ENCODE measurements at places on chromosomes 6 and 20.

GRCh38 chr6:112560651-112561050 is 213.5 kb downstream of the RFPL4B start:
- no peak overlapping the region for H3K27ac ChIP-seq
- H3K4me1 ChIP-seq, result no peaks in the 10 kb centered on the region
- DNase-seq, result peak; percentile 3
- H3K27me3 ChIP-seq, result no peaks in the 10 kb centered on the region
- no peak overlapping the region for H3K4me3 ChIP-seq
- H3K36me3 ChIP-seq, result no peaks in the 10 kb centered on the region

DNA sequence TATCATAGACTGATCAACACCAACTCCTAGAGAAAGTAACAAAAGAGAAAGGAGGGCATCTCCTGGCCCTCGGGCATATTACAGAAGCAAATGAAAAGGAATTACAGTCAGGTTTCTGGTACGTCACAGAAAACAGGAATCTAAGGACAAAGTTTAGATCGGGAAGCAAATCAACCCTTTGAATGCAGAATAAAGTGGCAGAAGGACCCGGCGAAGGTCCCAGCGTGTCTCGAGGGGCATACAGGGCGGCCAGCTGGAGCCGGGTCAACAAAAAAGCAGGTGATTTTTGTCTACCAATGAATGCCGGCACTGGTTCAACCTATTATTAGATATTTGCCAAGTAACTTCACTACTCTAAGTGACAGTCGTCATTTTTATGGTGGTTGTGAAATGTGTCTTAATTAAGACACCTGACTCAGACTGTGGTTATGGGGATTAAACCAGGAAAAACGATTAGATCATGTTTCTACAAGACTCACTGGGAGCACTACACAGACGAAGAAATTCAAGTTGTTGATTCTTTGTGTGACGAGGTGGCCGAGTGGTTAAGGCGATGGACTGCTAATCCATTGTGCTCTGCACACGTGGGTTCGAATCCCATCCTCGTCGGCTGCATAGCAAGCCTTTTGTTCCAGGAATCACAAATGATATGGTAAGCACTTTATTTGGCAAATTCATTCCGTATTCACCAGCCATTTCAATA is 12.4 kb upstream of the ZSCAN9 start:
- H3K27me3 ChIP-seq, result peaks cover 27% of the 10 kb centered on the region
- DNase-seq, result peak; percentile 74
- peaks cover 5% of the 10 kb centered on the region for H3K4me1 ChIP-seq
- no peaks in the 10 kb centered on the region for H3K36me3 ChIP-seq

DNA sequence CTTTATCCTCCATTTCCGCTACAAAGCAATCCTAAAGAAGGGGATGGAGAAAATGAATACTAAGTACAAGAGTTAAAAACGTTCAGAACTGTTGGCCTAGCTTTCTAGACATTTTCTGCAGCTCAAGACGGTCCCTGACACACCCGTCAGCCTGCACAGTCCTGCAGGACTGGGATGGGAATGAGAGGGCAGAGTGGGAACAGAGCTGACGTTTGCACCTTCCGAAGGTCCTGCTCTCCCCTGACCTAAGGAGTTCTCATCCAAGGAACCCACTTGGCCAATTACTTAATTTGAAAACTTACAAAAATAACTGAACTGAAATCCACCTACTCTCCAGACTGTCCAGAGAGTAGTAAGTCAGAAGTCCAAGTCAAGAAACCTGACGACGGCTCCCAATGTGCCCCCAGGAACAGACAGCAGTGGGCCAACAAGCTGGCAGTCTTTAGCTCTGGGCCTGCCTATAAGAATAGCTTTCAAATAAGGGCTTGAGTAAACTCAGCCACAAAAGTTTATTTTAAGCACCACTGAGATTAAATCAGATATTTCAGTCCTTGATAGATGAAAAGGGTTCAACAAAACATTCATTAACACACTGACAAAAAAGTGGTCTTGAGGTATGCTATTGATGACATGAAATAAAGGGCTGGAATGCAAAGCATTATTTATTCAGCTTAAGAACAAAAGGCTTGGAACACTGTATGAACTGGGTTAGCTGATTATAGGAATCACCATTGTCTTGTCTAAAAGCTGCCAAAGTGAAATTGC is 76.8 kb downstream of the CNKSR3 start:
- H3K36me3 ChIP-seq, result peaks cover 2% of the 10 kb centered on the region
- DNase-seq, result no peak
- H3K4me1 ChIP-seq, result peaks cover 30% of the 10 kb centered on the region
- H3K4me3 ChIP-seq, result no peak overlapping the region
- no peaks in the 10 kb centered on the region for H3K27me3 ChIP-seq

DNA sequence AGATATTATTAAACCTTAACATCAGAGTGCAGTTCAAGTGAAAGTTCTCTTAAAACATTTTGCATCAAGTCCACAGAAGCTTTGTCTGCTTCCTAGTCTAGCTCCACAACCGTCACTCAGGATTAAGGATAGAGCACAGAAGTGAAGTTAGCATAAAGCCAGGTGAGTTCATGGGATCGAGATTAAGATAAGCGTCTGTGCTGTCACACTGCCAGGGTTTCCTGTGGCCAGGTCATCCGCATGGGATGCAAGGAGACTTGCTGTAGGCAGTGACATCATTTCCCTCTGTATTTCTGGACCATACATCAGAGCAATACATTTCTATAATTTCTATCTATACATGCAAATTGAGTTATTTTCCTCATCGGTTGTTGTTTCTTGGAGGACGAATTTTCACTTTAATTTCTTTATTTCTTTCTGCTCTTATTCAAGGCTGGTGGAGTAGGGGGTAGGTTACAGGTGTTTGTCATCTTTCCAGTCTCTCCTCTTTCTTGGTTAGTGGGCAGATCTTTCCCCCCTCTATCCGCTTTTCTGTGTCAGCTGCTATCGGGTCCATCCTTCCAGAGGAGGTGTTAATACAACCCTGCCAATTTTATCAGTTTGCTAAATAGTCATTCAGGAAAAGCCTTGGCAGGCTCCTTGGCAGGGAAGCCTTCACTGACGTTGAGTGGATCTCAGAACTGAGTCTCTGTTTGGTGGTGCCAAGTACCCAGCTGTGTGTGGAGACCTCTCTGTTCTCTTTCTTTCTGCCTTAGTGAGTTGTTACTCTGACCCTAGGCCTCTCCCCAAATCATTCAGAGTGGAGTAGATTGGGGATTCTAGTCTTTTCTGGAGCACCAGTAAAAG is 307.6 kb upstream of the MAP3K7 start:
- no peaks in the 10 kb centered on the region for H3K27me3 ChIP-seq
- DNase-seq, result no peak
- peaks cover 19% of the 10 kb centered on the region for H3K4me1 ChIP-seq
- no peaks in the 10 kb centered on the region for H3K36me3 ChIP-seq

DNA sequence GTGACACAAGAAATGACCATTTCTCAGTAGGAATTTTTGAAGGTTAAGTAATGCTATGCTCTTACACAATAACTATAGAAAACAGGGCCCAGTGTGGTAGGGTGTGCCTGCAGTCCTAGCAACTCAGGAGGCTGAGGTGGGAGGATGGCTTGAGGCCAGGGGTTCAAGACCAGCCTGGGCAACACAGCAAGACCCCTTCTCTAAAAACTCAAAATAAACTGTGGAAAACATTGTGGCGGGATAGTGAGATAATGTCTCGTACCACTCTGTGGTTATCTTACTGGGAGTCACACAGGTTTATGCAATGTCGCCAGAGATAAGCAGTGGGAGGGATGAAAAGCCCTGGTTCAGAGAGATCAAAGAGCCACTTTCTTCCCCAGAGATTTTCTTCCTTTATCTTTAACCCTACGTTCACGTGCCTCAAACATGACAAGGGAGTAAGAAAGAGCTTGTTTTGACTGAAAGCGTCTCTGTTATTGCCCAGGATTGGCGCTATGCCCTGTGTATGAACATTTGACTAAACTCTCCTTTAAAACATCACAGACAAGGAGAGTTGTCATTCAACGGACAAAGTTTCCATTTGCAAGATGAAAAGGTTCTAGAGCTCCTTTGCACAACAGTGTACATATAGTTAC is 13.9 kb downstream of the GCM1 start:
- DNase-seq, result no peak
- no peaks in the 10 kb centered on the region for H3K36me3 ChIP-seq

GRCh38 chr20:51526106-51526470 is 16.4 kb downstream of the NFATC2 start:
- peak overlapping the region; percentile 69 for H3K27ac ChIP-seq
- H3K36me3 ChIP-seq, result peaks cover 11% of the 10 kb centered on the region
- no peak for DNase-seq
- peak overlapping the region; percentile 0 for H3K4me3 ChIP-seq
- H3K4me1 ChIP-seq, result peaks cover 63% of the 10 kb centered on the region

GRCh38 chr6:123925350-123925749 is 121.7 kb downstream of the NKAIN2 start:
- H3K4me1 ChIP-seq, result peaks cover 2% of the 10 kb centered on the region
- H3K4me3 ChIP-seq, result no peak overlapping the region
- no peak overlapping the region for H3K27ac ChIP-seq
- peak; percentile 92 for DNase-seq
- H3K36me3 ChIP-seq, result peaks cover 2% of the 10 kb centered on the region

DNA sequence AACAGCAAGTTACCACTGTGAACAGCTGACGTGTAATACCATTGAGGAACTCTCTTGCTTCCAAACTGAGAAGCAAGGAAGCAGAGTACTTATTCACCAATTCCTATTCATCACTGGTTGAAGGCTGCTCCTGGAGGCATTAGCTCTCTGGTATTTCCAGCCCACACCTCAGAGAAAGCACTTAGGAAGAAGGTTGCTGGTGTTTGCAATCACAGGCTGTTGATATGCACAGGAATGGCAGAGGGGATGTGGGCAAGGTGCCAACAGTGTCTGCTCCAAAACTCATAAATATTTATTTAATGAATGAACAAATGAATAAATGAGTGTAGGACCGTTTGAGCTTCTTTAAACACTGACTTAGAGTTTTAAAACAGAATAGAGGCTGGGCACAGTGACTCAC is 6.9 kb upstream of the RRBP1 start:
- H3K27me3 ChIP-seq, result no peaks in the 10 kb centered on the region
- no peaks in the 10 kb centered on the region for H3K4me1 ChIP-seq
- H3K27ac ChIP-seq, result no peak overlapping the region

DNA sequence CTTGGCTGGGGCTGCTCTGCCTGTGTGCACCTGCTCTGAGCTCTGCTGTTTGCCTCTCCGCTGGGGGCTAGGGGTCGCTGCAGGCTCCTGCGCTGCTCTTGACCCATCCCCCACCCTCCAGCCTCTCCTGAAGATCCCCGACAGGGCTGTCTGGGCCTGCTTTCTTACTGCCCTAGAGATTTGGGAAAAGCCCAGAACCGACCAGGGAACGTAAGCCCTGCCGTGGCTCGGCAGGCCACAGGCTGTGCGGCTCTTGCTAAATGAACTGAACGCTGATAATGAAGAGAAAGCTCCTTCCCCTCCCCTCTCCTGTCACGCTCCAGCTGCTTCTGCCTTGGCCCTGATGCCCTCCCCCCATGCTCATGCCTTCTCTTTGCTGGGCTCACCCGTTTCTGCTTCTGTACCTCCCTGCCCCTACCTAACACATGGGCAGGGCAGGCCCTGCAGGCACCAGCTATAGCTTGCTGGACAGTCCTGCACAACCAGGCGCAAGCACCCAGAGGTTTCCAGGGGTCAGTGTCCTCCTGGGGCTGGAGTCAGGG is 32.0 kb upstream of the PCMTD2 start:
- H3K27ac ChIP-seq, result no peak overlapping the region
- no peaks in the 10 kb centered on the region for H3K4me1 ChIP-seq
- DNase-seq, result no peak
- no peaks in the 10 kb centered on the region for H3K36me3 ChIP-seq
- no peak overlapping the region for H3K4me3 ChIP-seq

- H3K36me3 ChIP-seq, result no peaks in the 10 kb centered on the region
- peaks cover 15% of the 10 kb centered on the region for H3K4me1 ChIP-seq
- H3K27ac ChIP-seq, result no peak overlapping the region
- DNase-seq, result no peak
- H3K27me3 ChIP-seq, result no peaks in the 10 kb centered on the region
Measured at GRCh38 chr20:906703-907270, 9.3 kb downstream of the ANGPT4 start.

DNA sequence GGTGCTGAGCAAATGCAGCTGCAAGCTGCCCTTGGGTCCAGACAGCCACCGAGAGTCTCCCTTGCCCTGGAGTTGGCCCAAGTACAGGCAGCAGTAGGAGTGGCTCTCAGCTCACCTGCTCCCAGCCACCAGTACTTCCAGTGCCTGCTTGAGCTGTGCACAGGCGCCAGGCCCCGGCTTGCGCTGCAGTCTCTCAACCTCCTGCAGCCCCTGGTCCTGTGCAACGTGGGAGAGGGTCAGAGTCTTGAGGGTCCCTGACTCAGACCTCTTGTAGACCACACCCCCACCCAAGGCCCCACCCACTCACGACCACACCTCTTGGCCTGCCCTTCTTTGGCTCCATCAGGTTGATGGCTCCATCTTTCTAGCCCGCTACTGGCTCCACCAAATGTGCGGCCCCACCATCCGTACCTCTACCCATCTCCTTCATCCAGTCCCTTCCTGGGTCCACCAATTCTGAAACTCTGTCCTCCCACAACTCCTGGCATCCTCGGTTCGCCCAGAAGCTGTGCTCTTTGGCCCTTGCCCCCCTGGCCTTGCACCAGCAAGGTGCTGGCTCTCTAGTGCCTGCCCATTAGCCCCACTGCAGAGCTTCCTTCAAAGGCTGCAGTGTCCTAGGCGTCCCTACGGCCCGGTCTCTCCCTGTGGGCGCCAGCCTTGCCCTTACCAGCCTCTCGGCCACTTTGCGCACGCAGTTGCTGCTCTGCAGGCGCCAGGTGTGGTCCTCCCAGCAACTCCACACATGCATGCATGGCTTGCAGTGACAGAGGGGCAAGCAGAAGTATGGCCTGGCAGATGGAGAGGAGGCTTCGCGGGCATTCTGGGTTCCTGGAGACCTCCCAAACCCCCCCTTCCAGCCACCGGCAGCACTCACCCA is 16.5 kb upstream of the SPAG4 start:
- peaks cover 19% of the 10 kb centered on the region for H3K4me1 ChIP-seq
- peaks cover 46% of the 10 kb centered on the region for H3K27me3 ChIP-seq
- no peak overlapping the region for H3K27ac ChIP-seq
- no peak overlapping the region for H3K4me3 ChIP-seq
- no peaks in the 10 kb centered on the region for H3K36me3 ChIP-seq

DNA sequence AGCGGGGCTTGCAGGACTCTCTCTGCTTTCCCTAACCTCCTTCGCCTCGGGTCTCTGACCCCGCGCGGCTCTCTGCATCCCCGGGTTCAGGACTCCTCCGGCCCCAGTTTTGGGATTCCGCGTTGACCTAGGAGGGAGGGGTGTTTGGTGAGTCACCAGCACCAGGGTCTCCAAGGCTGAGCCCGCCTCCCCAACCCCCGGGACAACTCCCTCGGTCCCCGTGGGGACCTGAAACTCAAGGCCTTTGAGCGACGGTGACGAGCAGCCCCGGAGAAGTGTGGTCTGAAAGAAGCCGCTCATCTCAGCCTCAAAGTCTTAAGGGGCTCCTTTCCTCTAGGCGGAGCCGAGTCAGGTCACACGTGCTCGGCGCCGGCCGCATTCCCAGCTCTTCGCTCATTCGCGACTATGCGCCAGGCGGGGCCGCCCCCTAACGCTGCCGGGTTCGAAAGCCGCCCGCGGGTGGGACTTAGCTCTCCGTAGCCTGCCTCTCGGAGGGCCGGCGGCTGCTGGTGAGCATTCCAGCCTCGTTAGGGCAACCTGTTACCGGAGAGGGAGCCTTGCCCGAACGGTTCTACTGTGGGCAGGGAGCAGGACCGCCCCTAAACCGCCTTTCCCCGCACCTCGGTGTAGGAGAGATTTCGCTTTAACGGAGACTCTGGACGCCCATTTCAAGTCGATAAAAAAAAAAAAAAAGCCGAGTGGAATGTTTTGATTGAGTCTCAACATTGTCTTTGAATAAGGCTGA is 3.0 kb upstream of the PRDM13 start:
- peak overlapping the region; percentile 57 for H3K4me3 ChIP-seq
- H3K4me1 ChIP-seq, result peaks cover 15% of the 10 kb centered on the region
- H3K27ac ChIP-seq, result no peak overlapping the region
- no peaks in the 10 kb centered on the region for H3K36me3 ChIP-seq
- DNase-seq, result peak; percentile 61
- peaks cover 66% of the 10 kb centered on the region for H3K27me3 ChIP-seq

Measured in common myeloid progenitor, CD34-positive (primary cell).